ENCODE measurements at places on chromosomes 4 and X.

DNA sequence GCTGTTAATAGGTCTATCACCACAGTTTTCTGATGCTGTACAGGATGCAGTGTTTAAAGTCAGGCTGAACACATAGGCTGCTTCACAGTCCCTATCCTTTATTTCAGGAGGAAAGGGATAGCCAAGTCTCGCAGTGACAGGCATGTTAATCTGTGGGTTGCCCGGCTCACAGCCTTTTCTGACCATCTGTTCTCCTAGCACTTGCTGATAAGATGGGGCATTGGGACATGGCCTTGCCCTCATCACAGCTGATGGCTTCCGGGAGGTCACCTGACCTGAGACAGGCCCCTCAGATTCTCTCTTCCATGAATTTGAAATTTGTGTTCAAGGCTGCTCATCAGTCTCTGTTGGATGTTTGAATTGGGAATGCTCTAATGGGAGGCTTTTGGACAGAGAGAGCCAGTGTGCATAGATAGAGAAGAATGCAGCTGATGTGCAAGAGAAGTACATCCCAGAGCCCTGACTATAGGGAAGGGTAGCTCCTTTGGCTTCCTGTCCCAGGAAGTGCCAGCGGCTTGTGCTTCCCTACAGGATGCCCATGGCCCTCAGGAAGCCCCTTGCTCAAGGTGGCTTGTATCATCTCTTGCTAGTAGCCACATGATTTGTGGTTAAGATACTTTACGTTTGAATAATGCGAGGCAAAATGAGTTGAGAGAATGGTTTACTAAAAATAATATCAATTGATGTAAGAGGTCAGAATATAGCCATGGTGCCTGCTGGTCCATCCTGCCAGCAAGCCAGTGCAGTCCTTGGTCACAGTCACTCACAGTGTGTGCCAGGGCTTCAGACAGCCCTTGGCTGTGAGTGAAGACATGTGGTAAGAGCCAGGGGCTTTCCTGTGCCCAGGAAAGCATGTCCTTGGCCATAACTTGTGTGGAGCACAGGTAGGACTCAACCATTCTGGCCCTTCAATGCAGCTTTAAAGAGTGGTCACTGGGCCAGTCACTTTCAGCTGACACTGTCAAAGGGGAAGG, 88.6 kb downstream of the TSPAN7 start:
- DNase-seq: no peak

GRCh38 chrX:37817176-37817575, 30.2 kb downstream of the DYNLT3 start:
- no peak for DNase-seq

GRCh38 chr4:47213539-47213938, 182.2 kb downstream of the GABRB1 start:
- DNase-seq: no peak

DNA sequence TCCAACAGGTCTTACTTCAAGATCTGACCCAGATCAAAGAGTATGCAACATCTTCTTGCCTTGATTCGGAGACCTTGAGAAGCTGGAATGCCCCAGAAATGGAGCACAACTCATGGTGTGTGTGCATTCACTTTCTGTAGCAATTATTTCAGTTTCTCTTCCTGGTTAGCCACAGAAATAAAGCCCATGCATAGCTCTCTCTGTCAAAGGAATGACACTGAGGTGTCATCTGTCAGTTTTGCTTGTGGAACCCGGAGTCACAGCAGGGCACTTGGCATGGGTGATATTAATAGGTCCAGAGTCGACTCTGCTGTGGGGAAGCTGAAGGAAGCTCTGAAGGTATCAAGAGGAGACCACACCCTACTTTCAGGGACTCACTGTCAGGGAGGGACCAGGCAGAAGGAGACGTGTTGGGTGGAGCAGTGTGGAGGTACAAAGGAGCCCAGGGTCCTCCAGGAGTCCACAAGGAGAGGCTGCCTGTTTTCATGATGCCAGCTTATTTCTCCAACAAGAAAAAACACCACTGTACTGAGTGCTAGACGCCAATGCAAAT, 10.7 kb downstream of the CLNK start:
- no peak for DNase-seq

GRCh38 chr4:151983854-151984253, 223.0 kb upstream of the GATB start:
- DNase-seq: no peak

- no peak for DNase-seq
Observed at GRCh38 chrX:123617007-123617406, 115.8 kb downstream of the THOC2 start.

DNA sequence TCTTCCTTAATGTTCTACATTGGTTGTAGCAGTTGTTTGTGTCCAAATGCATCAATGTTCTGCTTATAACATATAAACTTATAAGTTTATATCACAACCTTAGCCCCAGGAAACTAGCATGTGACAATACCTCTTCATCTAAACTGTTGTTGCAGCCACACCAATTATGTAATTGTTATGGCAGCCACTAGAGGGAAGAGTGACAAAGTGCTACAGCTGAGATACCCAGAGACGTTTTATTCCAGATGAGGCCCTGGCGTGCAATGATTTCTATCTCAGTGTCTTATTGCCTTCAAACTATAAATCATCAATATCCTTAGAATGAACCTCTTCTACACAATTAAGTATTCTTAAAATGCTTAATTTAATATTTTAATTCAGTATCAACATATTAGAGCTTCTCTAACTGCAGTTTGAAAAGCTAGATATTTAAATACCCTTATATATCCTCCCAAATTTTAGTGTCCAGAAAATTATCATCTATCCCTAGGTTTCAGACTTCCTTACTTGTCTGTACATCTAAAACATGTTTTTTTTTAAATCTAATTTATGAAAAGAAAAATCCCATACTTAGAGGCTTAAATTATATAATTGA, 171.6 kb downstream of the PCDH10 start:
- peak; percentile 4 for DNase-seq

- DNase-seq: peak; percentile 76
Observed at GRCh38 chrX:9062641-9063040, 28.7 kb upstream of the FAM9B start.

DNA sequence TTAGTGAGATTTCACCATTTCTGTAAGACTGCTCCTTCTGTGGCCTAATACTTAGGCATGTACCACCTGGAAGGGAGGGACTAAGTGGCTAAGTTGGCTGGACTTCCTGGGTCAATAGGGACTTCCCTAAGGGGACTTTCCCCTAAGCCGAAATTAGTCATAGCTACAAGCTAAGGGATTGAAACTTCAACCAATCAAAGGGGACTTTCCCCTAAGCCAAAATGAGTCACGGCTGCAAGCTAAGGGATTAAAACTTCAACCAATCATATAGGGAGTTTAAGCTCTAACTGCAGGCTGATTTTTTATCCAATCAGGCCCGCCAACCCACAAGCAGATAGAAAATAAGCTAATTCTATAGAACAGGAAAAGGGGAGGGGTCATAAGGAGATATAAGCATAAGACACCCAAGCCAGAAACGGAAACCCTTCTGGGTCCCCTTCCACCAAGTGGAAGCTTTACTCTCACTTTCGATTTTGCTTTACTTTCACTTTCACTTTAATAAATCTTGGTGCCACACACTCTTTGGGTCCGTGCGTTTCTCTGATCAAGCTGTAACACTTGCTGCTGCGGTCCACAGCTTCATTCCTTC, 382.8 kb downstream of the KLHL4 start:
- DNase-seq: no peak

- DNase-seq: no peak
Observed at GRCh38 chr4:28062562-28062961, 1201.9 kb downstream of the STIM2 start.

All from DMS 273 treated with DMSO at 0.1 percent for 48 hours (cell line).